Vagina (tissue), 2 donors: ENCODE measurements at places on chromosomes 16 and 17.

DNA sequence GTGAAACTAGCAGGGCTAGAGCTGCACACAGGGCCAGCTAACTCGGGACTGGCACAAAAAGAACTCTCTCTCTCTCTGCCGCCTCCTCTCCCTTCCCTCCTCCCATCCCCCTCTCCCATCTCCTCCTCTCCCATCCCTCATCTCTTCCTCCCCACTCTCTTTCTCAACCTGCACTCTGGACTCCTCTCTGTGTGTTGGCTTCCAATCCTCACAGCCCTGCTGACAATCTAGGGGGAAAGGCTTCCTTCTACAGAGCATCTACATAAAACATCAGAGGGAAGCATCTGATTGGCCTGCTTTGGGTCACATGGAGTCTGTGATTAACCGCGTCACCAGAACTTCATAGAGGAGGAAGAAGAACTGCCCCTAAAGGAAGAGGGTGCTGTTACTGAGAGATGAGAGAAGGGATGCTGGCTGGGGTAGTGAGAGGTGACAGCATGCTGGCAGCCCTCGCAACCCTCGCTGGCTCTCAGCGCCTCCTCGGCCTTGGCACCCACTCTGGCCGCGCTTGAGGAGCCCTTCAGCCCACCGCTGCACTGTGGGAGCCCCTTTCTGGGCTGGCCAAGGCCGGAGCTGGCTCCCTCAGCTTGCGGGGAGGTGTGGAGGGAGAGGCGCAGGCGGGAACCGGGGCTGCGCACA is 12.8 kb upstream of the ZFP90 start:
- no peak for DNase-seq

- DNase-seq, result no peak
Measured at GRCh38 chr16:81061871-81062608, 15.0 kb downstream of the C16orf46 start.

DNA sequence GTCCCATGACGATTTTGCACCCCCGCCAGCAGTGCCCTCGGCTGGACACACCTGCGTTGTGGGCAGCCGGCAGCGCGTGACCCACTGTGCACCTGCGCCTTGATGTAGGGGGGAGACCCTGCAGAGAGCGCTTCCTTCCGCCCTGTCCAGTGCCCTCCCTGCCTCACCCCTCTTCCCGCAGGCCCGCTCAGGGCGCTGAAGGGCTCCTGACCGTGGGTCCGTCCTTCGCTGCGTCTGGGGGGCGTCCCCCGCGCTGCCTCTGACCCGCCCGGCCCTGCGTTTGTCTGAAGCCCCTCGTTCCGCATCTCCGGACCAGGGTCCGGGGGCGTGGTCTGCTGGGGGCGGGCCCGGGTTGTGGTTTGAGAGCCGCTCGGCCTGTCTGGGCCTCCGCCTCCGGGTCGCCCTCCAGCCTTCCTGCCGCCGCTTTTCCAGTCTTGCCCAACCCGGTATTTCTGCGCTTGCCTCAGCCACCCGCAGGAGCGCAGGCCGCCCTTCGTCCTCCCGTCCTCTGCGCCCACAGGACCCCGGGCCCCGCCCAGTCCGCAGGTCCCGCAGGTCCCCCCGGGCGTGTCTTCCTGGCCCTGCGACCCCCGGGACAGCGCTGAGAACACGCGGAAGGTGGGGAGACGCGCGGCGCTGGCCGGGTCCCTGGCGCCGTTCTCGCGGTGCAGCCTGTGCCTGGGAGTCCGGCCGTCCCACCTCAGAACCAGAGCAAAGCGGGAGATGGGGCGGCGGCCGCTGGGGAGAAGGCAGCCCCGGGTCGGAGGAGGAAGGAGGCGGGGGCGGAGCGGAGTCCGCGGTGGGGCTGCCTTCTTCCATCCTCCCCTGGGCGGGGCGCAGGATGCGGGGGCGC is 4.0 kb upstream of the IL17C start:
- no peak for DNase-seq

GRCh38 chr16:29302976-29303375 is 103.5 kb downstream of the NPIPB11 start:
- no peak for DNase-seq

DNA sequence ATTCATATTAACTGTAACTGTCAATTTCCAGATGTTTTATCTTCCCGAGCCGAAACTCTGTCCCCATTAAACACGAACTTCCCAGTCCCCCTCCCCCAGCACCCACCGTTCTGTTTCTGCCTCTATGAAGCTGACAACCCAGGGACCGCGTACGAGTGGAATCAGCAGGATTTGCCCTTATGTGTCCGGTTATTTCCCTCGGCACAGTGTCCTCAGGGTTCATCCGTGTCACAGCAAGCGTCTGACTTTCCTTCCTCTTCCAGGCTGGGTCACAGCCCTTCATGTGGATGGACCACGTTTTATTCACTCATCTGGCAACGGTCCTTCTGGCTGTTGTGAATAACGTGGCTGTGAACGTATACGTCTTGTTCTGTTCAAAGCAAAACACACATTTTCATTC is 31.3 kb downstream of the METRNL start:
- no peak for DNase-seq

DNA sequence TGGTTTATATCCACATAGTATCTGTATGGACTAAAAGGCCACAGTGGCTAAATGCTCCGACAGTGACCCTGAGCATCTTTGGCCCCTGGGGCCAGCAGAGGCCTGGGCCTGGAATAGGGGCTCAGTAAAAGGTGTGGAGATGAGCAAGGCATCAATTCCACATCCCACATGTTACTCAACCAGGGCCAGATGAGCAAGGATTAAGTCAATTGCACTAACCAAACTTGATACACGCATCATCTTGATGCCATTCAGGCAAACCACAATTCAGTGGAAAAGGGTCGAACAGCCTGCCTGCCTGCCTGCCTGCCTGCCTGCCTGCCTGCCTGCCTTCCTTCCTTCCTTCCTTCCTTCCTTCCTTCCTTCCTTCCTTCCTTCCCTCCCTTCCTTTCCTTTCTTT is 53.5 kb upstream of the DNAJA2 start:
- no peak for DNase-seq

GRCh38 chr17:77109764-77110359 is 30.9 kb upstream of the SEC14L1 start:
- no peak for DNase-seq
